Hematopoietic multipotent progenitor cell (in vitro differentiated cells): ENCODE measurements at places on chromosomes 5 and 9. TPM values are rescaled to one million over a fixed set of nuclear protein-coding genes. Genes with fewer than 3 reads are reported as not detected.

GRCh38 chr5:135822286-135822685 is 12.2 kb upstream of the SLC25A48 start:
- DNase-seq, result no peak

- DNase-seq, result no peak
Measured at GRCh38 chr5:21058289-21058688, 1070.3 kb upstream of the CDH18 start.

GRCh38 chr9:133621725-133622267 is 12.6 kb upstream of the FAM163B start:
- DNase-seq, result no peak

- DNase-seq, result no peak
Measured at GRCh38 chr9:89880721-89881120, 275.9 kb downstream of the GADD45G start.

DNA sequence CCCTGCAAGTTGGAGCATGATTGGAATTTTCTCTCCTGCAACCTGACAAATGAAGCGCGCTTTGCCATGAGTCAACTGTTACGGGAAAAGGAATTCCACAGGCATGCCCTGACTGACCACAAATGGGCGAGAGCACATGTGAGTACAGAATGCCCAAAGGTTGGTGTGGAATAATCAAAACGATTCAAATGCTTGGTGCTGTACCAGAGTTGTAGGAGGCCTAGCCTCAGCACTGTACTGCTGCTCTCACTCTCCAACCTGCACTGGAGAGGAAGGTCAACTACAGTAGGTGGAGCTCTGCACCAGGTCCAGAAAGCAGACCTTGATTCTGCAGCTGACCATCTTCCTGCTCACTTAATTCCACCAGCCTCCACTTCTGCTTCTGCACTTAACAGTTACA is 406.9 kb upstream of the ACTBL2 start:
- DNase-seq, result no peak

NDUFS4 gene
- 45.8 TPM for total RNA-seq

OR1J2 gene
- 0.27 TPM for total RNA-seq

CD274 gene
- 0.27 TPM for total RNA-seq
